ENCODE measurements at places on chromosomes 12 and 14.
A peak's percentile ranks its signal among the peaks of the same experiment; 100 is the strongest.

GRCh38 chr12:109999983-110000505, 814 bp downstream of the ANKRD13A start:
- peak; percentile 18 for DNase-seq

DNA sequence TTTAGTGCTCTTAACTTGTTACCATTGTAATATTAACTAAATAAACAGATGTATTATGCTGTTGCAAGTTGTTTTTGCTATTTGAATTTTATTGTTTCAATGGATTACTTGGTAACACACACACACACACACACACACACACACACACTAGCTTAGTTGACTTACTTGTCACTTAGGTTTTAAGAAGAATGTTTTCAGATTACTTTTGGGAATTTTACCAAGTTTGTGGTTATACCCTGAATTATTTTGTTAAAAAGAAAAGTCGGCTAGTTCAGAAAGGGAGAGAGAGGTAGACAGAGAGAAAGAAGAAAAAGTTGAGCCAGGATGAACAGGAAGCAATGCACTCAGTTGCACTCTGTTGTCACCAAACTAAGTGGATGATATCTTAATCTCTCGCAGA, 5.3 kb downstream of the SSTR1 start:
- no peak for DNase-seq

- no peak for DNase-seq
These were observed 218.7 kb upstream of the NOS1 start for GRCh38 chr12:117580015-117580717.

DNA sequence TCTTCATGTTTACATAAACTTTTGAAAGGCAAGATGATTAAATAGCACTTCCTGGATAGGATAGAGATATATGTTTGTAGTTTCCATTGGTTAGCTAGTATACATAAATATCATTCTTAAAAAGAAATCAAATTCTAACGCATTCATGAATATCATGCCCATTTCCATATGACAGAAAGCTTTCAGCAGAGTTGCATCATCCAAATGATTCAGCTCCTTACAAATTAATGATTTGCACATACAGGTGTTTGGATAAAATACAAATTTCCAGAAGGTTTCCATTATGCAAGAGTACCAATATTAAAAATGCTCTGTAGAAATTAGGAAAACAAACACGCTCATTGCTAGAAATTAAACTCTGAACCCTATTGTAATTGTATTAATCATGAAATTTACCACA, 264.4 kb downstream of the FOXG1 start:
- no peak for DNase-seq

DNA sequence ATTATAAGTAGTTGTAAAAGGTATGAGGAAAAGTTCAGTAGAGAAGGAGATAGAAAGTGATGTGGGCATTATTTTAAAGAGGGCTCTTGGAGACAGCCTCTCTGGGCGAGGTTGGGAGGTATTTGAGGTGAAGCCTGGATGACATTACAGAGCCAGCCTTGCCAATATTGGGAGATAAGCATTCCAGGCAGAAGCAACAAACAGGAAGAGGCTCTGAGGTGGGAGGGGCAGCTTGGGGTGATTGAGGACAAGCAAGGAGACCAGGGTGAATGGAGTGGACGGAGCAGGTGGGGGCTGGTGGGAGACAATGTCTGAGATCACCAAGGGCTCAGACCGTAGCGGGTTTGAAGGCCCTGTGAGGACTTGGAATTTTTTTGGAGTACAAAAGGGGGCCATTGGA, 87.3 kb downstream of the DYRK2 start:
- no peak for DNase-seq

DNA sequence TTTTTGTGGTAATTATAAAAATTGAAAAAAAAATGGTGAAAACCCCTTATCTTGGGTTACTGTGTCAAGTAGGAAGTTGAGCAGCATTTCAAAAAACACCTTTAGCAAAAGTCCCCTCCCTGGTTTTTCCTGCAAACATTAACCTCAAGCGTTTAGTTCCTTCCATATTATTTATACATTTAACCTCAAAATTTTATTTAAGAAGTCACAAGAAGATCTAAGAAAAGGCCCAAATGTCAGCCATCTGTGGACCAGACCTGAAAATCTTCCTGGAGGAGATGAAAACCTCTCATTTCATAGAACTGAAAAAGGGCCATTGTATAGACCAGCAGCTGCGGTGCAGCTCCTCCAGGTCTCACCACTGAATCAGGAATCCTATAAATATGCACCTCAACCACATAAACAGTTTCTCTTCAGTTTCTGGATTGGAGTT, 40.4 kb upstream of the BTG1 start:
- DNase-seq = no peak

DNA sequence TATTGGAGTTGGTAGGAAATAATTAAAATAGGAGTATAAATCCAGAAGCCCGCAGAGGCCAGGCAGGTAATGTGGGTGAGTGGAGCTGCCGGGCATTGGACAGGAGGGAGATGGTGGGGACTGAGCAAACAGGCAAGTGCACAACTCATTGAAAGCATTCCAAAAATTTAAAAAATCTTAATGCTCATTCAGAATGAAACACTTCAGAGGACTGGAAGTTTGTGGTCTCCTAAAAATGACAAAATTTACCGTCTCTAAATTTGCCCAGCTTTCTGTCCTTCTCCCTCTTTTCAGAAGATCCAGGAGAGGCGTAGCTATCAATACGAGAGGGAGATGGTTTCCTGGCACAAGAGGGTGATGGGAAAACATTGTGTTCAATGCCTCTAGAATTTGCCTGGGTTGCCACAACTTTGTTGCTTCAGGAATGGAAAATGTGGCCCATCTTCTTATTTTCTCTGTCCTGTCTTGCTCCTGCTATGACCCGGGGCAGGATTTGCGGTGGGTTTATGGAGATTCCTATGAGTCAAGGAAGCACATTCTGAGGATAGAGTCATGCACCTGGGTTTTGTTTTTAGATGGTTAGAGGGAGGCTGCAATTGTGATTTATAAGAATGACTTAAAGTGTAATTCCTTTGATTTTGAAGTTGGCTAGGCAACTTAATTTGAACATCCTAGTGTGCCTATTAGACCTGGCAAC, 72.2 kb downstream of the BORCS5 start:
- DNase-seq = no peak

DNA sequence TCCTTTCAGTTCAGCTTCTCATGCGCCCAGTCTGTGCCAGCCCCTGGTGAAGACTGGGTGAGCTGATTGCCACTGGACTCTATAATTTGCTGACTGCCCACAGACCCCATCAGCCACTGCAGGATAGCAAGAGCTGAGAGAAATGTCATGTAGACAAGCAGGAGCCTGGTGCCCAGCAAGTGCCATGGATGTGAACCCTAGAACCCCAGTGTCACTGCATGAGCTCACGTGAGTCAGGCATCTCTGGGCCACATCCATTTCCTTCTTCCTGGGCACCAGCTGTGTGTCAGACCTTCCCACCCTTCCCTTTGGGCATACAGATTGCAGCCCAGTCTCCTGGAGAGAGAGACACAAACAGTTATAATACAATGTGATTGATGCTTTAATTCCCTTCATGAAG, 73.8 kb downstream of the NTF3 start:
- no peak for DNase-seq

- no peak for DNase-seq
These were observed 125.9 kb upstream of the ATF1 start for GRCh38 chr12:50637870-50638481.

GRCh38 chr12:59040656-59041055, 120.4 kb upstream of the LRIG3 start:
- no peak for DNase-seq

DNA sequence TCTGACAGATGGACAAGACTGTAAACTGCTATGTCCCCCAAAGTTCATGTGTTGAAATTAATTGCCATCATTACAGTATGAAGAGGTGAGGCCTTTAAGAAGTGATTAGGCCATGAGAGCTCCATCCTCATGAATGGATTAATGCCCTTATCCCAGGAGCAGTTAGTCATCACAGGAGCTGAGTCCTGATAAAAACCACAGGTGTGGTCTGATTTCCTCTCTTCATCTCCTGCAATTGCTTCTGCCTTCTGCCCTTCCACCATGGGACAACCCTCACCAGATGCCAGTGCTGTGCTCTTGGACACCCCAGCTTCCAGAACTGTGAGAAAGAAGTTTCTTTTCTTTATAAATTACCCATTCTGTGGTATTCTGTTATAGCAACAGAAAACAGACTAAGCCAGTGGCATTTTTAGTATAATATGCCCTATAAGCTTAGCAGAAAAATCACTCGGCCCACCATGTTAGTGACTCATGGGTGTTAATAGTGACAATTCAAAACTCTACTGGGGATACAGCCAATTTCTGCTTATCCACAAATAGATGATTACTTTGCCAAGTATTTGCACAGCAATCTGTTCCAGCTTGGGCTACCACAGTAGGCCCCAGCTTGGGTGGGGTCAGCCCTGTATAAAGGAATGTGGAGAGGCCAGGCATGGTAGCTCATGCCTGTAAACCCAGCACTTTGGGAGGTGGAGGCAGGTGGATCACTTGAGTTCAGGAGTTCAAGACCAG, 129.0 kb upstream of the BCL2L14 start:
- no peak for DNase-seq

GRCh38 chr14:29274890-29275596, 508.5 kb downstream of the FOXG1 start:
- no peak for DNase-seq
